ENCODE measurements at places on chromosomes 12 and 14.

DNA sequence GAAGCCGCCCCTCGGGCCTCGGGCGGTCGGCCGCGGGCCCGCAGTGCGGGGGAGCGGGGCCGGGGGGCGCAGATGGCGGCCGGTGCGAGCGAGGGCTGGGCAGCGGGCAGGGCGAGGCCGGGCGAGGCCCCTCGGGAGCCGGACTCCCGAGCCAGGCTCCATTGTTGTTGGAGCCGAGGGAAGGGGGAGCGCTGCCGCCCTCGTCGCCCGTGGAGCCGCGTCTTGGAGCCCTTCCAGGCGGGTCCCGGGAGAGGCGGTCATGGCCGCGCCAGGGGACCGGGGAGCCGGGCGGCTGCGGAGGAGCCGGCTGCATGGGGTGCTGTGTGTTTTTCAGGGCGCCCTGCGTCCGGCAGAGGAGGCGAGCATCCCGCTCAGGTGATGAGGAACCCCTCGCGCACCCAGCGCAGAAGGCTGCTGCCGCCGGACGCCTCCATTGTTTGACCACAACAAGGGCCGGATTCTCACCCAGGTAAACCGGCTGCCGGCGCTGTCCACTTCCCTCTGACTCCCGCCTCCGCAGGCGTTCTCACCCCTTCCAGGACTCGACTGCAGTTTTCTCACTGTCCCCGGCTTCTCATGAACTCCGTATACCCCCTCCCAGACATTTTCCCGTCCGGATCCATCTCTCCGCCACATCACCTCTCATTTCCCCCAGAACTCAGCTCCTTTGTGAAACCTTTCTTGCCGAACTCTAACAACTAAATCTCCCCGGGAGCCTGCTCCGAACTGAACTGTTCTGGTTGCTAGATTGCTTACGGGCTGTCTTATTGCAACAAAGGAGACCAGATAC, 732 bp downstream of the ZNF664 start:
- peak; percentile 13 for DNase-seq

- DNase-seq = no peak
These were observed 204.3 kb downstream of the PPM1H start for GRCh38 chr12:62730649-62731048.

GRCh38 chr12:128694445-128694844, 129.3 kb downstream of the SLC15A4 start:
- DNase-seq = no peak

DNA sequence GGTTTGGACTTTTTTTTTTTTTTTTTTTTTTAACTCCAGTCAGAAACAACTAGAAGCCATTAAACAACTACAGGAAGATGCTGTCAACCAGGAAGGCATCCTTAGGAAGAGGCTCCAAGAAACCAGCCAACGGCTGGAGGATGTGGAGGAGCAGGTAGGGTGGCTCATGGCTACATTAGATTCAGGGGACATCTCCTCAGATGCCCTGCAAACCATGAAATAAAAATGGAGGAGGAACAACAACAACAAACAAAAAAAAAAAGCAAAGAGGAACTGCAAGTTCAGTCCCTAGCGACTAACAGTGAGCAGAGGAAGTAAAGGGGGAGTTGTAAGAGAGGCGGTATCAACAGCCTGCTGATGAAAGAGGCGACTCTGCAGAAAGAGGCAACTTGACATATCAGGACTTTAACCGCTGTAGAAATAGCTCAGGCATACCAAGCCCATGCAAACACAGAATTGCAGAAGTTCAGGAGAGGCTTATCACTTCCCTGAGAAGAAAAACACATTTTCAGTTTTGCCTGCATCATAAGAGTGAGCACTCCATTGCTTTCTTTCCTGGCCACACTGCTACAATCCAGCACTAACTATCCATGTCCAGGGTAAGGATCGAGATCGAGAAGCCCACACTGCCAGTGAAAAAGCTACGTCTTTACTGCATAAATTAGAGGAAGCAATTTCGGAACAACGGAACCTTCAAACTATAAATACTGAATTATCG, 103.5 kb upstream of the BCAT1 start:
- DNase-seq = peak; percentile 32

GRCh38 chr14:105153331-105153731, 15.2 kb downstream of the JAG2 start:
- no peak for DNase-seq

DNA sequence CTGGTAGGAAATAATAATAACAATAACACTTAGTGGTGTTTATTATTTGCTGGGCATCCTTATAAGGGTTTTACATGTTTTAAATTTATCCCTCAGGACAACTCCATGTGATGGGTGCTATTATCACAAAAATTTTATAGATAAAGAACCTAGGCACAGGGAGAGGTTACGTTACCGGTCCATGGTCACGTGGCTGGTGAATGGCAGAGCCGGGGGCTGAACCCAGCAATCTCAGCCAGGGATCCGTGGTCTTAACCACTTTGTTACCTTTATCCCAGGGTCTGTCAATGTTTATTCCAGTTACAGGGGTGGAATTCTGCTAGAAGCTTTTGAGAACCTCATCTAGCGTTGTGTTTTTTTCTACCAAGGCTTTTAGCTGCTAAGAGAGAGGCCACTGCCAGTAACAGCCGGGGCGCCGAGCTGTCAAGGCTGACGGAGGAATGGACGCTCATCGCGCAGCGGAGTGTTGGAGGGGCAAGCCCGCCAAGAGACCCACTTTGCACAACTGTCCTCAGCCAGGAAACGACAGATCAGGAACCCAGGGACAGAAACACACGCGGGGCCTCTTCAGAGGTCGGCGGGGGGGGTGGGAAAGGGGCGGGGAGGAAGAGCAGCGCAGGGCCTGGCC, 418 bp downstream of the AMN1 start:
- DNase-seq = peak; percentile 17

DNA sequence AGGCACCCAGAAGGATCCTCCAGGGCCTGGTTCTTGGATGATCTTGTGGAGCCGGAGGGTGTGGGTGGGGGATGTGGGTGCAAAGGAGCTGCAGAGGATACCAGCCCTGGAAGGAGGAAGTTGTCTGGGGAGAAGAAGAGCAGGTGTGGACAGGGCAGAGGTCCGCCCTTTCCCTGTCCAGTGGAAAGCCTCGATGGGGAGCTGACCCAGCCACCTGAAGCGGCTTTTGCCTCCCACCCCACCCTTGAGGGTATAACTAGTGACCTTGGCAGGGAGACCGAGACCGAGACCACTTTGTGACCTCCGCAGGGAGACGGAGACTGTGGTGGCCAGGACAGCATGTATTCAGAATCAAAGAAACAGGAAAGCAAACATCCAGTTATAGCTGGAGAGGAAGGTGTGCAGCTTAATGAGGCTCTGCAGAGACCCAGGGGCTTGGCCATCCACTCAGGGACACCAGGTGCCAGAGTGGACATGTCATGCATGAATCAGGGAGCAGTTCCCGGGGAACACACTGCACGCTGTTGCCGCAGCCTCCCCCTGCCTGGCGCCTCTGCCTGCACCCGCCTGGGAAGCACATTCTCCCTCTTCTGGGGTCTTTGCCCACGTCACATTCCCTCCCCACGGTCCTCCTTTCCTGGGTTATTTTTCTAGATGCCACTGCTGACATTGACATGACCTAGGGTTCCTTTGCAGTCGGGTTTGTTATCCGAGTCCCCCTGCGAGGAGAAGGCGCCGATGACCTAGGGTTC, 87.7 kb downstream of the ADGRD1 start:
- DNase-seq = no peak

- DNase-seq = no peak
These were observed 442.7 kb downstream of the BTG1 start for GRCh38 chr12:91702843-91703425.

- peak; percentile 63 for DNase-seq
These were observed 933.8 kb downstream of the TMEM121 start for GRCh38 chr14:106459971-106460730.

DNA sequence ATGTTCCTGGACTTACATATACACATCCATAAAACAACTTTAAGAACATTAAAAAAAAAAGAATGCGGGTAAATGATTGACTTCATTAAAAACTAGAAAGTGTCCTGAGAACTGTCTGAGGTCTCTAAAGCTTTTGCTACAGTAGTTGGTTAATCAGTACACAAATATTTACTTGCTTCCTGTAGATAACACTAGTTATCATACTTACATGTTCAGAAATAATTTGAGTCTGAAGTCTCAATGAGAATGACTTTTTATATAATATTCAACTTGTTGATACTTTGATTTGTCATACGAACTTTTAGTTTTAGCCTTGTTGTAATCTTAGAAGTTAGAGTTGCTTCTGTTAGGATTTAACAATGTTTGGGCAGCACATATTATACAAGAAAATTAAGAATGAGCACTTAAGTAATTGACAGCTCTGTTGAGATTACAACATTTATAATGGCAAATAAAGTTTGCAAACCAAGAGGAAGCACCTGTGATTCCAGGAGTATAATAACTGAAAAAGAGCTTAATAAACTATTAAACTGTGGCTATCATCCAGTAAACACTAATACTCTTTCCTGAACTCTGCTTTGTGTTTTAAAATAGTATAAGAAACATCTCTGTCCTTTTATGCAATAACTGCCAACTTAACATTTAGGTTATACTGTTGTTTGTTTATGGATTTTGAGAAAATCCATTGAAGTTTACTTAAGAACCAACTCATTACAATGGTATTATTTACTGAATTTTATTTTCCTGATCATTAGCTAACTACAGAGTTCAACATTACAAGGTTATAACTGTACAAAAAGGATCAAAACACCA, 131.7 kb downstream of the MIPOL1 start:
- DNase-seq = no peak

- no peak for DNase-seq
These were observed 7.8 kb downstream of the KRT76 start for GRCh38 chr12:52769354-52769753.

DNA sequence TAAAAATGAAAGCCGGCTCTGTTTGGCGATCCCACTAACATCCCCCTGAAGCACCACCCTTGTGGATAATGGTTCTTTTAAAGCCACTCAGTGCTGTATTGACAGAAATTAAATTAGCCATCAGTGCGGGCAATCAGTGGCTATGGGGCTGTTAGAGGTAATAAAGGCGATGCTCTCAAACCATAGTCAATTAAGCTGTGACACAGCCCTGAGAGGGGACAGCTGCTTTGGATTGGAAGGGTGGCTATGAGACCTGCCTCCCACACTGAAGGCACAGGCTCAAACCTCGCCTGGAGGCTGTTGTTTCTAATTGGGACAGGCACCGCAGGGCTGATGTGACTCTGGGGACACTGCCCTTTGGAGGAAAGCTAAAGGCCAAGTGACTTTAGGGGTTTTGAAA, 562.2 kb downstream of the VRK1 start:
- DNase-seq = no peak

GRCh38 chr14:68020999-68021663, 201.6 kb downstream of the RAD51B start:
- no peak for DNase-seq

DNA sequence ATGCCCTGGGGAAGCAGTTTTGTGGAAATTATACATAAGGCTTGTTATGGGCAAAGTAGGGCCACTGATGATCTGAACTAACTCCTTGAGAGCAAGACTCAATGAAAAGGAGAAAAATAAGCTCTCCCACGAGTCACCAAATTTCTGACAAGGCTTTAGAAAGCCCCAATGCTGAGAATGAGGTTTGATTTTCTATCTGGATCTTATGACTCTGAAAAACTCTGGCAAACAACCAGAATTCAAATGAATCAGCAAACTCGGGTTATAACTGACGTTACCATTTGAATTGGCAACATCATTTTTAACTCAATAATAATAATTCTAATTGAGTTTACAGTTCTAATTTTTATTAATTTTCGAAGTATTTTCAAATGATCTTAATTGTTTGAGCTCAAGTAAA, 79.1 kb downstream of the KCNK10 start:
- no peak for DNase-seq

GRCh38 chr12:43835656-43836474, at the start of gene TMEM117:
Gene TMEM117 (plus strand): TSS chr12:43836081.
- peak; percentile 32 for DNase-seq

GRCh38 chr14:69055999-69056788, 77.1 kb upstream of the ACTN1 start:
- DNase-seq = no peak

DNA sequence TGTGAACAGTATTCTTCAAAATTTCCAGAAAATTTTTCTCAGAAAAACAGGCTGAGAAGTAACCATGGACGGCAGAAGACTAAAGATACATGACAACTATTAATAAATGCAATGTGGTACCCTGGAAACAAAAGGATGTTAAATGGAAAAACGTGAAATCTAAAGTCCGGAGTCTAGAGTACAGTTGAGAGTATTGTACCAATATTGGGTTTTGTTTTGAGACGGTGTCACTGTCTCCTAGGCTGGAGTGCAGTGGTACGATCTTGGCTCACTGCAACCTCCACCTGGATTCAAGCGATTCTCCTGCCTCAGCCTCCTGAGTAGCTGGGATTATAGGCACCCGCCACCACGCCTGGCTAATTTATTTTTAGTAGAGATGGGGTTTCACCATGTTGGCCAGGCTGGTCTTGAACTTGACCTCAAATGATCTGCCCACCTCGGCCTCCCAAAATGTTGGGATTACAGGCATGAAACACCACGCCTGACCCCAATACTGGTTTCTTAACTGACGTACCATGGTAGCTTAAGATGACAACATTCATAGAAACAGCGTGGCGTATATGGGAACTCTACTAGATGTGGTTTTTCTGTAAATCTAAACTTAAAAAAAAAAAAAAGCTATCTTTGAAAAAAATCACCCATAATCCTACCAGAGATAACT, 16.8 kb upstream of the TDG start:
- no peak for DNase-seq

GRCh38 chr14:45649051-45649450, 396.0 kb upstream of the MIS18BP1 start:
- DNase-seq = no peak

GRCh38 chr14:99961826-99962518, 103.2 kb upstream of the EVL start:
- DNase-seq = no peak

GRCh38 chr12:115424003-115424402, 740.0 kb upstream of the TBX3 start:
- no peak for DNase-seq

DNA sequence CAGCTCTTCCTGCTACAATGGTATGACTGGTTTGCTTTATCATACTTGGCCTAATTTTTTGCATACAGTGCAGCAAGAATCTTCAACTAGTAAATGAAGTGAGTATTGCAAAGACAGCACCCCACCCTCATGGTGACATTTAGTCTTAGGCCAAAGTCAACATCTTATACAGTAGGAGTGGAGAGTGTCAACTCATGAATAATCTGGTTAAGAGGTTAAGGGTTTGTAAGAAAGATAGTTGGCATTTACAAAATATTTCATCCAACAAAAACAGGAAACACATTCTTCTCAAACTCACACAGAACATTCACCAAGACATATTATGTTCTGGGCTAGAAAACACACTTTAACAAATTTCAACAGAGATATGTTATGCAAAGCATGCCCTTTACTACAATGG, 2.2 kb upstream of the OAS1 start:
- no peak for DNase-seq

All from stimulated activated CD4-positive, alpha-beta T cell treated with anti-CD3 and anti-CD28 coated beads, Interleukin-1b, Interleukin-23, amount 100 ng/mL, for 48 hours (primary cell).